ENCODE measurements at places on chromosomes 2 and 18.
A peak's percentile ranks its signal among the peaks of the same experiment; 100 is the strongest.

DNA sequence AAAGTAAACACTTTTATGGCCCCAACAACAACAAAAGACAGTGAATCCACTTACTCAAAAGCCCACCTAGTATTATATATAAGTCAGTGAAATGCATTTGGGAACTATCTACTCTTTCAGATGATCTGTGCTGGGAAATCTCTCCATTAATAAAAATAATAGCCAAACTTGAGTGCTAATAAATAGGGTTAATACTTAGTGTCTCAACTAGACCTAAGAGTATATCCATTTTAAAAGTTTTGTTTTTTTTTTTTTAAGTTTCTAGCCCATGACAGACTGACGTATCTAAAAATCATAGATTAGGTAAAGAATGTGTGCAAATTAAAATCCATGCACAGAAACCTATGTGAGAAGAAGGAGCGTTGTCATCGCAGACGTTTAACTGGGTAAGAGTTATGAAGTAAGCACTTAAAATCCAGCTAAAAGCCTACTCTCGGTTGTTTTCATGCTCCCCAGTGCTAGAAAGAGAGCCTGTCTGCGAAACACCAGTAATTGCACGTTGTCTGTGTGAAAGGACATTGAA lies 83.4 kb upstream of the PELI1 start:
- no peak for DNase-seq

GRCh38 chr2:3849213-3849612 lies 145.8 kb downstream of the DCDC2C start:
- no peak for DNase-seq

DNA sequence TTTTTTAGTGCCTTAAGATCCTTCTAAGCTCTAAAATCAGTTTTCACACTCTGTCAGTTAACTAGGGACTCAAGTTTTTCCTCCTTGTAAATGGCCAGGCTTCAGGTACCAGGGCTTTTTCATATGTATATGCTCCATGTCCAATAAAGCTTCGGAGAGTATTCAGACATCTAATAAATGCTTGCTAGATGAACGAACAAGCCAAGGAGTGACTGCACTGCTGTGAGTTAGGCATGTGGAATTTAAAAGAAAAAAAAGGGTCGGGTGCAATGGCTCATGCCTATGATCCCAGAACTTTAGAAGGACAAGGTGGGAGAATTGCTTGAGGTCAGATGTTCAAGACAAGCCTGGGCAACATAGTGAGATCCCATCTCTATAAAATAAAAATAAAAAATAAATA lies 81.9 kb downstream of the CDH2 start:
- DNase-seq, result peak; percentile 74

DNA sequence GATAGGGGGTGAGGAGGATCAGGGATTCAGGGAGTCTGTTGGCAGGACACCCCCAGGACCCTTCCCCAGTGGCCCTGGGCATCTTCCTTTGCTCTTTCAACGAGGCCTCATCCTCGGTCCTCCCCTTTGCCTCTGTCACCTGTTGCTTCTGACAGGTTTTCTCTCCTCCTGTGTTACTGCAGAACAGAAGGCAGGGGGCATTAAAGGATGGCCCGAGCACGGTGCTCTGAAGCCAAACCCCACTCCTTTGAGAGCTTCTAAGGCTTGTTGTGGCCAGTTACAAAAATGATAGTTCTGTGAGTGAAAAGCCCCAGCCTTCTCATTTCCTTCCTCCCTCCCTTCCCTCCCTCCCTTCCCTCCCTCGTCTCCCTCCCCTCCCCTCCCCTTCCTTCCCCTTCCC lies 82.5 kb downstream of the THNSL2 start:
- no peak for DNase-seq

DNA sequence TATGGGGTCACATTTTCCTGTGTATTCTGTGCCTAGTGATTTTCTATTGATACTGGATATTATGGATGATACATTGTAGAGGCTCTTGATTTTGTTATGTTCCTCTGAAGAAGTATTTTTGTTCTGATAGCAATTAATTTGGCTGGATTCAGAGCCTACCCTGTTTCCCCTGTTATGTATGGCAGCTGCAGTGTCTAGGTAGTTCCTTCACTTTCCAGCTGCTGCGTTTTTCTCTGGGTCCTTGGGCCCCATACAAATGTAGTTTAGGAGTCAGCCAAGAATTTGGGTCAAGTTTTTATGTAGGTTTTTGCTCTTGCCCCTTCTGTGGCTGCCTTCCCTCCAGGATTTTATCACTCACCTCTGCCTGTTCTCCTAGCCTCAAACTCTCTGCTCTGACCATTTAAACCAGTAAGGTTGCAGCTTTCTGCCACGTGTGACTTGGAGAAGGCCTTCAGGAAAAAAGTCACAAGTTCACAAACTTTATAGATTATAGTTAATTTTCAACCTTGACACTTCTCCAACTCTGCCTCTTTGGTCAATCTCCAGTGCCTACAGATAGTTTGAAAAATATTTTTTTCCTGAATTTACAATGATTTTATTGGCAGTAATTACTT lies 47.0 kb downstream of the APLF start:
- no peak for DNase-seq

All from fibroblast of skin of right biceps (primary cell).